ENCODE measurements at places on chromosomes 5 and 9.

- no peak for DNase-seq
Measured at GRCh38 chr9:37936965-37937364, 33.0 kb upstream of the SLC25A51 start.

DNA sequence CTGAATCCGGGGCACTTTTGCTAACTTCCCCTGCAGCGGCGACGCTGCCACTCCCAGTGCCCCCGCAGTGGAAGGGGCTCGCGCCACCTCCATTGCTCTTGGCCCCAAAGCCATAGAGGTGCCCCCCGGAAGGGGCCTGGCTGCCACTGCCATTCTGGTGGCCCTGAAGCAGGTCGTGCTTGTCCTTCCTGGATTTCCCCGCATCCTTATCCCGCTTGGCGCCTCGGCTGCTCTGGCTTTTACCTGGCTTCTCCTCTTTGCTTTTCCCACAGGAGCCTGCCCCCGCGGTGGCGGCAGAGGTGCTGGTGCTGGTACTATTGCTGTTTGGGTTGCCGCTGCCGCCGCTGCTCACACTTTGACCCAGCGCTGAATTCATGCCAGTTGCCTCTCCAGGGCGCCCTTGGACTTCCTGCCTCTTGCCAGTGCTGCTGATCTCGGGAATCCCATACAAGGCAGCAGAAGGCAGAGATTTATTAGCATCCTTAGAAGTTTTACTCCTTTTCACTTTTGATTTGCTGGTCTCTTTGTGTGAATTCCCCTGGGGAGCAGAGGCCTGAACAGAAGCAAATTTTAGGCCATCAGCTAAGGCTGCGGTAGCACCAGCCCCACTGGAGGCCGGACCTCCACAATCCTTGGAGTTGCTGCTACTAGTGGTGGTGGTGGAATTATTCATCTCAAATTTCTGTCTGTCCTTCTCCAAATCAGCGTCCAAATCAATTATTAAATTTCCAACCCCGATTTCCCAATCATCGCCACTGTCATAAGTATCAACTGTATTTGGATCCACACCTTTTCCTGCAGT, 2.1 kb downstream of the ZNF608 start:
- peak; percentile 74 for DNase-seq

DNA sequence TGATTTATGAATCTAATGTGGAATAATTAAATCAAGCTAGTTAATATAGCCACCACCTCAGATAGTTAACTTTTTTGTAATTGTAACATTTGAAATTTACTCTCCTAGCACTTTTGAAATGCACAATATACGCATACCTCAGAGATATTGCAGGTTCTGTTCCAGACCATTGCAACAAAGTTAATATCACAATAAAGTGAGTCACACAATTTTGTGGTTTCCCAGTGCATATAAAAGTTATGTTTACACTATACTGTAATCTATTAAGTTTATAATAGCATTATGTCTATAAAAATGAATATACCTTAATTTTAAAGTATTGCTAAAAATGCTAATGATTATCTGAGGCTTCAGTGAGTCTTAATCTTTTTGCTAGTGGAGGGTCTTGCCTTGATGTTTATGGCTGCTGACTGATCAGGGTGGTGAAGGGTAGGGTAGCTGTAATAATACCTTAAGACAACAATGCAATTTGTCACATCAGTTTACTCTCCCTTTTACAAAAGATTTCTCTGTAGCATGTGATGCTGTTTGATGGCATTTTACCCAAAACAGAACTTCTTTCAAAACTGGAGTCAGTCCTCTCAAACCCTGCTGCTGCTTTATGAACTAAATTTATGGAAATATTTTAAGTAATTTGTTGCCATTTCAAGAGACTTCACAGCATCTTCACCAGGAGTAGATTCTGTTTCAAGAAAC, 235.1 kb upstream of the ADAMTSL1 start:
- DNase-seq = no peak

GRCh38 chr5:143214890-143215289, 188.6 kb downstream of the NR3C1 start:
- DNase-seq = no peak
